GDM1 (cell line): ENCODE measurements at places on chromosomes 4 and X.
A peak's percentile ranks its signal among the peaks of the same experiment; 100 is the strongest.

GRCh38 chr4:103786593-103786992 lies 66.8 kb upstream of the TACR3 start:
- DNase-seq, result no peak

GRCh38 chr4:185142564-185142911 lies 528 bp upstream of the SLC25A4 start:
- DNase-seq, result no peak

DNA sequence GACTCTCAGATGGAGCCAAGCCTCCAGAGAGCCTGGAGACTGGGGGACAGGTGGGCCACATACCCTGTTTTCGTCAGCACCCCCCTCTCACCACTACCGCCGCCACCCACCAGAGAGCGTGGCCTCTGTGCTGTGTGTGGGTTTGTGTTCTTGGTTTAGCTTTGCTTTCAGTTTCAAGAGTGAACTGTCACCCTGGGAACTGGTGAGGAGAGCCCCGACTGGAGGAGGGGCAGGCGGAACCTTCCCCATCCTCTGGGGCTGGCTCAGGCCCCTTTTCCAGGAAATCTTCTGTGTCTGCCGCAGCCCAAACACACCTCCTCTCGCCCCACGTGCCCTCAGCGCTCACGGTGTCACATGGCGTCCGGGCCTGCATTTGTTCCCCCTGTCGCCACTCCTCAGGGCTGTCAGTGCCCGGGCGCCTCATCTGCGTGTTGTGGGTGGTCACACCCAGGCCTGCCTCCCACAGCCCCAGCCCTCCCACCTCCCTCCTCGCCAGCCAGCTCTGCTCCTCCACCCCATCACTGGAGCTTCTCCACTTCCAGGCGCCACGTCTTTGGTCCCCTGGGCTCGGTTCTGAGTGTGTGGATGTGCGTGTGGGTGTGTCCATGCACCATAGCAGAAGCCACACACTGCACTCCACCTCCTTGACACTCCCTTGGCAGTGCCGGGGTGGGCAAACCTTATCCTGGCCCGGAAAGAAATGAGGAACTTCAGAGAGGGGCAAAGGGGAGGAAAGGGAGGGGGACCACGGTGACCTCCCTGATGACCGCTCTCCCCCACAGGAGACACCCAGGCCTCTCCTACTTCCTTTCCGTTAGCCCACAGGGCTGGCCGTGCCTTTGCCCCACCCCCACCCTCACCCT lies 27.8 kb downstream of the ELF4 start:
- DNase-seq, result peak; percentile 90

- DNase-seq, result no peak
Observed at GRCh38 chrX:56029188-56029587, 203.0 kb upstream of the KLF8 start.

DNA sequence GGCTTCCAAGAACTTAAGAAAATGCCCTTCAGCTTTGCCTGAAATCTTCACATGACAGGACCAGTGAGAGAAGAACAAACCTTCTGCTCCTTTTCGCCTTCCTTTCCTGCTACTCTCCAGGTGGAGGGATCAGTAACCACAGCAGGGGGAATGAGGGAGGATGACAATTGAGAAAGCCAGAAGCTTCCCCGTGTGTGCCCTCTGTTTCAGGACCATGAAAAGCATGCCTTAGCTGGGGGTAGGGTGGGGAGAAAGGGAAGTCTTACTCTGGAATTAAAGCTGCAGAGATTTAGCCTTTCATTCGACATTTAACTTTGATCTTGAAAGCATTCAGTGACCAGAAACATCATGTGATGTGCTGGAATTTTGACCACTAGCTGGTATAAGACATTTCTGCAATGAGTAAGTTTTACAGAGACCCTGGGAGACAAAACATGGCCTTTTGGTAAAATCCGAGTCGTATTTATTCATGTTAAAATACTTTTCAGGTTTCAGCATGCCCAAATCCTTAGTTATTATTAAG lies 10.6 kb upstream of the PUDP start:
- DNase-seq, result no peak

DNA sequence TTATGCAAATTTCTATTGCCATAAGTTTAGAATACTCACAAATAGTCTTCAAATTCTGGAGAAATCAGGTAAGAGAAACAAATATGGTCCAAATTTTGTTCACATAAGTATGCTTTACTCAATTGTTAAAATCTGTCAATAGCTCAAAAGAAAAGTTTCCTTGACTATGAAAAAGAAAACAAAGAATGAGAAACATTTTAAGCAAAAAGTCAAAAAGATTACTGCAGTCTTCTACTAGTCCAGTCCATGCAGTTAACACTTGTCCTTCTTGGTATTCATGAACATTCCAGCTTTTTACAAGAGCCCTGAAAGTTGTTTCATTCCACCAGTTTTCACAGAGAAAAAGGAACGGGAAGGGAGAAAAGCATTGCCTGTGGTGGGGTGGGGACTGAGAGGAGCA lies 54.7 kb upstream of the ZXDA start:
- DNase-seq, result no peak

DNA sequence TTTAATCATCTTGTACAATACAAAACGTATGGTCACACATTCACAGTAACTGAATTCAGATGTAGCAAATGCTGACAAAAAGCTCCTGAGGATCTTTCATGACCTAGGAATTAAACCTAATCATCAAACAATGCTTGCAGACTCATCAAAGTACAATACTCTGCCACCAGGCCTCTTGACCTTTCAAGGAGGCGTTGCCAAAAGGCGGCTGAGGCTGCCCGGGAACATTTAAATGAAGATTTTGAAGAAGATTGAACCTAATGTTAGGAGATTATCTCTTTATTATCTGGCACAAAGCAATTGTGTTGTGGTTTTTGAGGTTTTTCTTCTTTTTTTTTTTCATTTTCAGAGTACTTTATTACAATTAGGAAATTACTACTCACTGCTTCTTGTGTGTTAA lies 340.5 kb downstream of the GALNTL6 start:
- DNase-seq, result no peak

DNA sequence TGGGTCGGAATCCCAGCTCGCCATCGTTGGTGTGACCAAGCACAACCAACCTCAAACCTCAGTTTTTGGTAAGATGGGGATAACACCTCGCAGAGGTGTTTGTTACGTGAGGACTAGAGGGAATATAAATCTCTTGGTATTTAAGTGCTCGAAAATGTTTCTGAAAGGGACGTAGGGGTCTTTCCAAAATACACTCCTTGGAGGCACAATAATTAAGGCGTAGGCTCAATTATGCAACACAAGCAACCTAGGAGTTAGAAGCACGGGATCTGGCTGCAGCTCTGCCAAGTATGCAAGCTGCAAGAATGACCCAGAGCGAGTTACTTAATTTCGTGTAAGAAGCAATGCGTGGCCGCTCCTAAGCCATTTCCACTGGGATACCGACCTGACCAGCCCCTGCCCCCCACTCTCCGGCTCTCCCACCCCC lies 552 bp downstream of the ADH5 start:
- DNase-seq, result no peak
